Right ventricle myocardium superior (tissue), 1 donor: ENCODE measurements at places on chromosomes 16 and 17.

DNA sequence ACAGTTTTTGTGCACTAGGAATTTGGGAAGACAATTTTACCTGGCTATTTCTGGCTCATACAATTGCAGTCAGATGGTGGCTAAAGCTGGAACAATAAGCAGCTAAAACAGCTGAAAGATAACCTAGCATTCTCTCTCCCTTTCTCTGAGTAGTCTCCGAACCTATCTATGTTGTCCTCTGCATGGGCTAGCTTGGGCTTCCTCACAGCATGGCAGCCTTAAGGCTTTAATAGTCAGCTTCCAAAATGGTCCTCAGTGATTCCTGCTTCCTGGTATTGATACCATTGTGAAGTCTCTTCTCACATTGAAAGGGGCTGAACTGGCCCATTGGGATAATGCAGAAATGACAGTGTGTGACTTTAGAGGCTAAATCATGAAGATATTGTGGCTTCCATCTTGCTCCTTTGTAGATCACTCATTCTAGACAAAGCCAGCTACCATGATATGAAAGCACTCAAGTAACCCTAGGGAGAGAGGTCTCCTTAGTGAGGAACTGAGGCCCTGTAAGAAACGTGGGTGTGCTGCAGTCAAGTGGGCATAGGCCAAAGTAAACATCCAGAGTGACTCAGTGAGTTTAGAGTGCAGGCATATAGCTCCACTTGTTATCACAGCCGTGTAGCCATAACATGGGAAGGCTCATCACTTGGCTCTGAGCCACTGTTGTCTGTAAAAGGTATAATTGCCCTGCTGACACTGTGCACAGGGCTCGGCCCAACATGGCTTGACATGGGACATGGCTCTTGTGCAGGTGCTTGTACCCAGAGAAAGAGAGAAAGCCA is 5.5 kb upstream of the VKORC1 start:
- no peak for DNase-seq

- DNase-seq: no peak
Measured at GRCh38 chr16:4908854-4909401, 28.0 kb downstream of the PPL start.

- no peak for DNase-seq
Measured at GRCh38 chr16:22320572-22321339, 23.5 kb downstream of the POLR3E start.

DNA sequence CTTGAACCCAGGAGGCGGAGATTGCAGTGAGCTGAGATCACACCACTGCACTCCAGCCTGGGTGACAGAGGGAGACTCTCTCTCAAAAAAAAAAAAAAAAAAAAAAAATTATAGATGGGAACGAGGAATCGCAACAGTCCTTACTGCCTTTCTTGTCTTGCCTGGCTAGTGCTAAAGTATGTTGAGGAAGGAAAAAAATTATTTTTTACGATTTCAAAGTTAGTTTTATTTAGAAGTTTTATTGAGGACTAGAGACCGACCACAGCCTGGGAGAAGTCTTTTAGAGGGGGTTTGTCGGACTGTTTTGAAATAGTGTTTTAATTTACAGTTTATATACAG is 15.8 kb upstream of the DNAH17 start:
- no peak for DNase-seq

DNA sequence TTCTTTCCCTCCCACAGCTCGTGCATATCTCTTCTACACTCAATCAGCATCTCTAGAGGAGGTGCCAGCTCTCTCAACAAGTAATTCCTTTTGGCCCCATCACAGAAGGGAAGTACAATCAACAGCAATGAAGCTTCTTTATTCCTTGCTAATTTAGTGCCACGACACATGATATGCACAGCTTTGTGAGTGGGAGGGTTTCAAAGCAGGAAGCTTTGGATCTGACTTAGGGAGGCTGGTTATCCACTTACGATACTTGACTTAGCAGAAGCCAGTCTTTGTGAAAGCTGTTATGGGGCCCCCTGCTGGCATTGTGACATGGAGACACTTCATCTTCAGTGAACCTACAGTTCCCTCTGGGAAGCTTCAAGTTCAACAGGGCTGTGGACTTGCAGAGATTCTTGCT is 81.0 kb downstream of the TMEM100 start:
- peak; percentile 74 for DNase-seq

DNA sequence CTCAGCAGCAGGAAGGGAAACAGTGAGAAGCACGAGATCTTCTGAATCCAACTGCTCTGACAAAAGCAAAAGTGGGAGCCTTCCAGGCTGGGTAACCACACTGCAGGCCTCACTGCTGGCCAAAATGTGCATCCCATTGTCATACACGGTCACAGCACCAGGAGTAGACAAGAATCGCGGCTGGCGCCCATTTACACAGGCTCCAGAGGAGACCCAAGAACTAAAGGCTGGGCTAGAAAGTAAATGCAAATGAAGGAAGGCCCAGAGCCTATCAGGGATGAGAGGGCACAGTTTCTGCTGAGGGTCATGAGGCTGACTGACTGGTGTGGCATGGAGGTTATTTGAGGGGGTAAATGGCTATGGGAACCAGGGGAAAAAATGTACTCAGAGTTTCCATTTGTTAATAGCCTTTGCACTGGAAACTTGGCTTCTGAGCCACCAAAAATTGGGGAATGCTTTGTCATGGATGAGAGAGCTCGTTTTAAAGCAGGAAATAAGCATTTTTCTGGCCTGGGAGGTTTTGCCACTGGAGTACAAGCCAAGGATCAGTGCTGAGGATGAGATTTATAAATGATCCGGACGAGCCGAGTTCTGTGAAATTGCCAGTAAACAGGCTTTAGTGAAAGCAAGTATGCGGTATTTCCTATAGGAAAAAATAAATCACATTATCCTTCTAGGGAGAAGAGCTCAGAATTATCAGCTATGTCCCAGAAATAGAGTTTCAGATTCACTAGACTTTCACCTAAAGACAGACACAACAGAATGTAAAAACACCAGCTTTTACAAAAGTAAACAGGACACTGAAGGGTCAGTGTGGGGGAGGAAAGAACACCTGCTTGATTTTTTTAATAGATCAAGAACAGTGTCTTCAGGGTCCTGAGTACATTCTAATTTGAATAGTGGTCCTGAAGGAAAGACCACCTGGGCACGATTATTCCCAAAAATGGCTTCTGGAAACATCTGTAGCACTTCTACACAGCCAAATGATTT is 66.9 kb upstream of the GSG1L start:
- DNase-seq: no peak

- no peak for DNase-seq
Measured at GRCh38 chr17:69567130-69567529, 152.6 kb downstream of the MAP2K6 start.

- DNase-seq: peak; percentile 30
Measured at GRCh38 chr17:40015998-40016985, 1.1 kb downstream of the CSF3 start.

DNA sequence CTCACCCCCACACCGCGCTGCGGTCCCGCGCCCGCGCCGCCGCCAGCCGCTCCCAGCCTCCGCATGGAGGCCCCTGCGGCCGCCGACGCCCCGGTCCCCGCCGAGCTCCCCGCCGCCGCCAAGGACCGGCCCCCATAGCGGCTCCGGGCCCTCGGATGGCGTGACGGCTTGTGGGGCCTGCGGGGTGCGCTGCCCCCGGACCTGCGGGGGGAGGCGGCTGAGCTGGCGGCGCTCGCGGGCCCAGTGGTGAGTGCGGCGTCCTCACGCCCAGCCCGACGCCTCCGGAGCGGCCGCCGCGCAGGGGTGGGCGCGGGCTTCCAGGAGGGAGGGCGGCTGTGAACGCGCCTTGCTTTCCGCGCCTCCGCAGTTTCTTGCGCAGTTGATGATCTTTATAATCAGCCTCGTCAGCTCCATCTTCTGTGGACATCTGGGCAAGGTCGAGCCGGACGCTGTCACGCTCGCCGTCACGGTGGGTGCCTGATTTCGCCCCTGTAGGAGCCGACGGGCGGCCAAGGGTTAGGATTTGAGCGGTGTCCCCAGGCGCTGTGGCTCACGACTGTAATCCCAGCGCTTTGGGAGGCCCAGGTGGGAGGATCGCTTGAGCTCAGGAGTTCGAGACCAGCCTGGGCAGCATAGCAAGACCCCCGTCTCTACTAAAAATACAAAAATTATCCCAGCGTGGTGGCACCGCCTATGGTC is 46.4 kb downstream of the SLC47A1 start:
- DNase-seq: peak; percentile 49

DNA sequence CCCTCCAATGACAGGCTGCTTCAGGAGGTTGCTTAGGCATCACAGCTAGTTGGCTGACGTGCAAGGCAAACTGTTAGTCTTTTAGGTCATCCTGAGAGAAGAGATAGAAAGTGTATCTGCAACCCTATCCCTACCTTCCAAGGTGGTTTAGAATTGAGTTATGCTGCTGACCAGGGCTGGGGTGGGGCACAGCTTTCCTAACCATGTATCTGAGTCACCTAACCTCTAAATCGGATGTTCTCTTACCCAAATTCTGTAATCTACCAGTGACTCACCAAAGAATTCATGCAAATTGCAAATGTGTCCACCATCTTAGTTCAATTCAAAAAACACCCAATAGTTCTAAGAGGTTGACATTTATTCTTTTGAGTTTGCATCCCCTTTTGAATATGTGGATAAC is 107.2 kb upstream of the DYNLRB2 start:
- DNase-seq: no peak
